ENCODE measurements at places on chromosomes 4 and X. TPM values are rescaled to one million over a fixed set of nuclear protein-coding genes. Genes with fewer than 3 reads are reported as not detected.
A peak's percentile ranks its signal among the peaks of the same experiment; 100 is the strongest.

The PAGE4 gene
- not detected for total RNA-seq

The POU3F4 gene
- not detected for total RNA-seq

The DNAAF6 gene
- not detected for total RNA-seq

DNA sequence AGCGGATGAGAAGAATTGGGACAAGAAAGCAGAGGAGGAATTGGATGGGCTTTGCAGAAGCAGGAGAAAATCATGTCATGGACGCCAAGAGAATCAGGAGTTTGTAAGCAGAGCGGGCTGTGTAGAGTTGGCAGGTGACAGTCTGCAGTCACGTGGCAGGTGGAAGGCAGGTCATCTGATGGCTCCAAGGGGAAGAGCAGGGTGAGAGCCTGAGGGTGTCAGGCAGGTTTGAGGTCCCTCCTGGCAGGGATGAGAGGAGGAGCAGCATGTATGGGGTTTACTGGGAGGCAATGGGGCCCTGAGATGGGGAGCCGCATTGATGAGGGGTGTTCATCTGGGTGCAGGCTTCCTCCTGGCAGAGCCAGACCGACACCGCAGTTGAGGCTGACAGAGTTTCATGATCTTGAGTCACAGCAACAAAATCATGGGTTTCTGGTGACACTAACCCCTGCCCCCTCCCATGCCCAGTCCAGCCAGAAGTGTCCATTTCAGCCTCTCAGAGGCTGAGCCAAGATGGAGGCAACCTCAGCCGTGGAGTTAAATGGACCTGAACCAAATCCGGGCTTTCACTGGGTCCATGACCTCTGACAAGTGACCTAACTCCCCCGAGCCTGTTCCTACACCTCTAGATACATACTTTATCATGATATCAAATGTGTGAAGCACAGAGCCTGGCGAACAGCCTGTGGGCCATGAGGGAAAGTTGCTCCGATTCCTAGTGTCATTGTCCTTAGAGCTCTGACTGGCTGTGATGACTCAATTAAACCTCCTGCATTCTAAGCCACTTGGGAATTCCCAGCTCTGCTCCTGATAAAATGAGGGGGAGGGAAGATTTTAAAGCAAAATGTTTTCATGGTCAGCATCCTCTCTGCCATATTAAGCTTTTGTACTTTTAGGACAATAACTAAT lies 36.1 kb downstream of the EVC start:
- peak; percentile 78 for DNase-seq

- DNase-seq, result no peak
Observed at GRCh38 chr4:160020804-160021203, 917.9 kb downstream of the RAPGEF2 start.

- DNase-seq, result no peak
Observed at GRCh38 chrX:34521563-34521962, 135.5 kb downstream of the TMEM47 start.

- DNase-seq, result no peak
Observed at GRCh38 chr4:124965497-124965891, 253.0 kb upstream of the ANKRD50 start.

GRCh38 chr4:148225639-148226038 lies 216.6 kb downstream of the NR3C2 start:
- DNase-seq, result no peak

DNA sequence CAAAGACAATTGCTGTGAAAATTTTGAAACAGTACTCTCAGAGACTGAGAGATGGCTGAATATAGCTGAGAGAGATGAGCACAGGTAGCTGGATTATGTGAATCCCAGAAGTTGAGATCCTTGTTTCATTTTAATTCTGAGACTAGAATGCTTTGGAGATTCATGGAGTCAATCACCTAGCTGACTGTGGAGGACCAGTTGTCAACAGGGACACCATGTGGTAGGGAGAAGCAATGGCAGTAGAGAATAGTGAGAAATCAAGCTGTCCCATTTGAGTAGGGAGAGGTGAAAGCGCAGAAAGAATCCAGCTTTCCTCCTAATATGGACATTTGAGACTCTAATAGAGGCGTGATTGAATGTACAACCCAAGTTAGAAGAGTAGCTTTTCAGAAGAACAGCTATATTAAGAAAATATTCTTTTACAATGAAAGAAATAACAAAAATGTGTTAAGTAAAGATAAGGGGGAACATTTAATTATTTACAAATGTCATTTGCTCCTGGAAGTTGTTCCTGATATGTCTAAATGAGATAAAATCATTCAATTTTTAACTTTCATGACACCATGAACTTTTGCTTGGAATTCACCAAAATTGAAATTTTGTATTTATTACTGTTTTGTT lies 30.3 kb upstream of the GLRB start:
- DNase-seq, result peak; percentile 78

DNA sequence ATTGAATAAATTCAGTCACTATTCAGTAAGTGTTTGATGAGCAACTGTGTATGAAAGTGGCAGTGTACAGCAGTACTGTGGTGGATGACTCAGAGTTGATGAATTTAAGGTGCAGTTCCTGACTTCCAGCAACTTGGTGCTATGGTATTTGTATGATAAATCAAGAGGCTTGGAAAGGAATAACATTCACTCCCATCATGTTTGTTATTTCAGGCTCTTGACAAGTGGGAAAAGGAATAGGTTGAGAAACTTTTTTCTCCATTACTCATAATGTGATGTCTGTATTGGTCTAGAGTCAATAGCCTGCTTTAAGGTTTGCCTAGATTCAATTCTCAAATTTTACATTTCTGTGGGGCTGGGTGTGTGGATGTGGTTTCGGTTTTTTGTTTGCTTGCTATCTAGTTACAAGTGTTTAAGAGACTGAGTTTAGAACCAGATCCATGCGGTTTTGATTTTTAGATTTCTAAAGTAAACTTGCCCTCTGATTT lies 35.1 kb upstream of the CYP2U1 start:
- peak; percentile 89 for DNase-seq

DNA sequence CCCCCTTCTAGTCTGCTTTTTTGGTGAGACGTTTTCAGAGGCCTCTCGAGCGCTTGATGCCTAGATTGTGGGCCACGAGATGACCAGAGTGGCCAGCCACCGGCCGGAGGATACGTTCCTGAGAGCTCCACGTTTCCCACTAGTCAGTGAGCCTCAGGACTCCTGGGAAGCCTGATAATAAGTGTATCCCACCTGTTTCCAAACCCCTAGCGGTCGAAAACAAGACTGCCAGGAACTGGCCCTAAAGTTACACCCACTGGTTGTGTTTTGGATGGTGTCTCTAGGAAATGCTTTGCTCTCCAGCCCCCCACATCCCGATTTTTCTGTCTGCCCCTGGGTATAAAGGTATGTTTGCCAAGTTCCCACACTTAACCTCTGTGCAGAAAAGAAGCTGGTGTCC lies 4.6 kb upstream of the RS1 start:
- peak; percentile 18 for DNase-seq

DNA sequence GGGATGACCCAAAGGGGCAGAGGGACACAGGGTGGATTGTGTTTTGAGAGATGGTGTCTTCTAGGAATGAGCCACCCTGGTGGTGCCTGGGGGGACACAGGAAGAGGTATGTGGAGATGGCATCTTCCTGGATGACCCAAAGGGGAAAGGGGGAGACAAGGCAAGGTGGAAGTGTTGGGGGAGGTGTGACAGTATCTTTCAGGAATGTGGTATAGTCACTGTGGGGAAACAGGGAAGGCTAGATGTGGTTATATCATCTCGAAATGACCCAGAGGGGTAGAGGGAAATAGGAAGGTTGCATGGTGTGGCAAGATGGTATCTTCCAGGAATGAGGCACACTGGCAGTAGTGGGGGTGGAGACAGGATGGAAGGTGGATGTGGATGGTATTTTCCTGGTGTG lies 62.9 kb downstream of the MAOA start:
- DNase-seq, result no peak
